ENCODE measurements at places on chromosomes 2 and 18.
A peak's percentile ranks its signal among the peaks of the same experiment; 100 is the strongest.

DNA sequence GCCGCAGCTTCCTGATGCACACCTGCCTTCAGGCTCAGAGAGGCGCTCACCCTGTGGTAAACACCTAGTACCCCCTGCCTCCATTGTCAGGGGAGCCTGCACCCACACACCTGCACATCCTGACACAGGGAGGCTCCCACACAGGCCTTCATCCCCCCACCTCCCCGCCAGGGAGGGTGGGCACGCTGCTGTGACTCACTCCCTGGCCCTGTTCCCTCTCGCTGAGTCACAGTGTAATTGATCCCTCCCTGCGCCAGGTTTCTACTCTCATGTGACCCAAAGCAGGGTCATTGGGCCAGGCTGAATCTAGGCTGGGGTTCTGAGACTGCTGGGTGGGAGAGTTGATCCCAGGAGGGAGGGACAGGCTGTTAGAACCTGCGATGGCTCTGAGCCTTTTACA, 8.5 kb upstream of the CELF4 start:
- no peak for DNase-seq

DNA sequence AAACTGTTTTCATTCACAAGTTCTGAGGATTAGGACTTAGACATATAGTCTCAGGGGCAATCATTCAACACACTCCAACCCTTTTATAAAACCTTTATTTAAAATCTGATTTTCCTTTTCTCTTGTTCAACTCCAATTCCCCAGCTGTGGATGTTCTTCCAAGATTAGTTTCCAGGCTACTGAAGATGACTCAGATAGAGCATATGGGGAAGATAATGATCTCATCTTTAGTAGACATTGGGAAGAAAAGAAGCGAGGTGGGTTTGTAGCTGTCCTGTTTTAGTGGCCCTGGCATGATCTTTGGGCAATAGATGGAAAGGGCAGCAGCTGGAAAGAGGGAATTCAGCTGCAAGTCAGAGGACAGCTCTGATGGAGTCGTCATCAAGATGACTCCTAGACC, 247.7 kb upstream of the CCDC68 start:
- DNase-seq: peak; percentile 31

- no peak for DNase-seq
Observed at GRCh38 chr2:67776276-67776675, 286.5 kb downstream of the C1D start.

DNA sequence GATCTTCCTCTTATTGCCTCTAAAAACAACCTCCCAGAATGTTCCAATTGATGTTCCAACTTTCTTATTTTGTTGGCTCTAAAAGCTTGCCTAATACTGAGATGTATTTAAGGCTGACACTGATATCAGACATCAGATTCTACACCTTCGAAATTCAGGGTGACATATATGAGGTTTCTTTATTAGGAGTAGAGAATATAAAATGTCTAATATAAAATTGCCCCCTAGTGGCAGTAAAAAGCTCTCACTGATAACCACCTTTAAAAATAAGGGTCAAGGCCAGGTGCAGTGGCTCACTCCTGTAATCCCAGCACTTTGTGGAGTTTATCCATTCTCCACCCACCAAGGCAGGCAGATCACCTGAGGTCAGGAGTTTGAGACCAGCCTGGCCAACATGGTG, 789.7 kb upstream of the SLC39A10 start:
- peak; percentile 1 for DNase-seq

DNA sequence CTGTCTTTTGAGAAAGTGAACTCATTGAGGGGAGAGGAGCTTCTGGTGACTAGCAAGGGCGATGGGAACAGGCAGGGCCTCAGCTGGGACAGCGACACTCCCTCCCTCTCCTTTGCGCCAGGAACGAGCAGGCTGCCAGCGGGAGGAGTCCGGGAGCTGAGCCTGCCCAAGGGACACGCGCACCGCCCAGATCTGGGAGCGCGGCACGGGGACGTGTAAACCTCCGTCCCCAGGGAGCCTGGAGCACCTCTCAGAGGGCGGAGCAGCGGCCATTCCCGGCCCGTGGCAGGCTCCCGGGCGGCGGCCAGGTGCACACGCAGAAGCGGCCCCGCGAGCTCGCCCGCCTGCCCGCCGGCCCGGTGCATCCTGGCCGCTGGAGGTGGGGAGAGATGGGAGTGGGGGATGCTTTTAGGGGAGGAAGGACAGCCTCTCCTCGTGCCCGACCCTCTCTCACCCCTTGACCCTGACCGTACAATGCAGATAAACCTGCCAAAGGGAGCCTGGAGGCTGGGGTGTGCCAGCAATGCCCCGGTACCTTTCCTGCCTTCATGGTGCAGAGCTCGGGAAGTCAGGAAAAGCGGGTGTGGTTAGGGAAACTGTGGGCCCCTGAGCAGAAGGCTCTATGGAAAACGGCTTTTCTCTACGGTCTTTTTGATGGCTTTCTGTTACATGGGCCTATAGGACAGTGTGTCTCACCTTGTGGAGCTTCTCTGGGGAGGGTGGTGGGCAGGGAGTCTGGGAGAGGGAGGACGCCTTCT, 2.2 kb downstream of the AQP4 start:
- DNase-seq: no peak

GRCh38 chr2:205782941-205783340, 100.6 kb downstream of the NRP2 start:
- no peak for DNase-seq

GRCh38 chr2:61853086-61853846, 594 bp downstream of the FAM161A start:
- DNase-seq: no peak

DNA sequence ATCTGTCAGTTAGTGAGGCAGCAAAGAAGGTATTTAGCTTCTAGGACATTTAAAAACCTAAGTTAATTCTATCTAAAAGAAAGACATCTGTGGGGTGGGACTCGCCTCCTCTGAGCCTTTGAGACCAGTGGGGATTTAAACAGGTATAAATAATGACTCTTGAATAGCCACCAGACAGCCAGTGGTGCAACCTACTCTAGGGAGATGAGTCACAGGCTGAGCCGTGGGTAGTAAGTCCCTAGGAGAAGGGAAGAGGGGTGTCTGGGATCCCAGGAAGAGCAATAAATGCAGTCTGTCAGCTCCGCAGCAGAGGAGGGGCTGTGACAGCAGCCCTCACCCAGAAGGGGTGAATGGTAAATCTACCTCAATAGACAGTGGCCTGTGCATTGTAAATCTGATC, 43.1 kb upstream of the GALNT3 start:
- peak; percentile 45 for DNase-seq

DNA sequence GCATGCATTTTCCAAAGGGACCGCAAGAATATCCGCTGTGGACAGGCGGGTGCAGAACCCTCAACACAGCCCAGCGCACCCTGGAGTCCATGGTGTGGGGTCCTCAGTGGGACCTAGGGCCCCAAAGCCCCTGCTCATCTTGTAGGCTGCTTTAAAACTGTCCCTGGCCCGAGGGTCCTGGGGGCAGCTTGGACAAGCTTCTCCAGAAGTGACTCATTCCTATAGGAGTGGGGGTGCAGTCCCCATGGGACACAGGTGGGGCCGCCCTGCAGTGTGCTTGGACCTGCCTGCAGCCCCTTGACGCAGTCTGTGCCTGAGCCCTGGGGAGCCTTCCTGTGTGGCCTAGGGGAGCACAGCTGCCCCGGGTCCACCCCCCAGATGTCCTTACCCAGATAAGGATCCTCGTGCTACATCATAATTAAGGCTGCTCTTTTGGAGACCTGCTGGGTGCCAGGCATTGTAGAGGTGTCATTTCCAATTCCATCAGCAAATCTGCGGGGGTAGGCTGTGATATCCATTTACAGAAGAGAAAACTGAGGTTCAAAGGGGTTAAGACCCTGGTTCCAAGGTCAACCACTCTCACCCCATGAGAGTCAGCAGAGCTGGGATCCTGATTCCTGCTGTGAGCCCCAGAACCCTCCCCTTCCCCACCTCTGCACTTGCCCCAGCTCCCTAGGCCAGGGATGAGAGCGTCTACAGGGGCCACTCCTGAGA, 1.7 kb upstream of the HS6ST1 start:
- DNase-seq: no peak

GRCh38 chr2:176744146-176744545, 468.4 kb upstream of the HNRNPA3 start:
- DNase-seq: no peak

GRCh38 chr2:115190459-115190858, 748.0 kb downstream of the DPP10 start:
- DNase-seq: no peak

DNA sequence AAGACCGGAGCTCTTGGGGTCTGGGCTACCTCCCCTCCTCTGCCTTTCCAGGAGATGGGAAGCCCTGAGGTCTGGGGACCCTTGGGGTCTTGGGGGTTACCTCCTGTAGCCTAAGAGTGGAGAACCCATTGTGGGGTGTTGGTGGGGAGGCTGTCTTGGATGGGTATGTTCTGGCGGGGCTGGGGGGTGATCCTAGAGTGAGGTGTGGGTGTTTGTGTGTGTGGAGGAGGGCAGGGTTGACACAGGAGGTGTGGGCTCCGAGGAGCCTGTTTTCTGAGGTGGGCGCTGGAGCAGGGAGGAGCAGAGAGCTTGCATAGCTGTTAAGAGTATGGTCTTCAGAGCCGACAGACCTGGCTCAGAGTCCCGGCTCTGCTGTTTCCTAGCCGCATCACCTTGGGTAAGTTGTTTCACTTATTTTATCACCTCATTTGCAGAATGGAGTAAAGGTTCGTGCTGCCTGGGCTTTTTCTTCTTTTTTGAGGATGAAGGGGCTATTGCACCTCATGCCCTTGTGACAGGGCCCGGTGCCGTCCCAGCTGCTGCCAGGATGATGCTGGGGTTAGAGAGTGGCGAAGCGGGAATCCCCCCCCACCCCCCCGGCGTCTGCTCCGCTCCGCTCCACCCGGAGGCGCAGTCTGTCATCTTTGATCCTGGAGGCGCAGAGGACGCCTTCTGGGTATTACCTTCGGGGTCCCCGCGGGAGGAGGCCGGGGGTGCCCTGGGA, 17.2 kb downstream of the TET3 start:
- DNase-seq: no peak

GRCh38 chr2:238114851-238115660, 14.9 kb downstream of the ESPNL start:
- DNase-seq: no peak

- no peak for DNase-seq
Observed at GRCh38 chr2:134455426-134455825, 201.6 kb downstream of the MGAT5 start.

DNA sequence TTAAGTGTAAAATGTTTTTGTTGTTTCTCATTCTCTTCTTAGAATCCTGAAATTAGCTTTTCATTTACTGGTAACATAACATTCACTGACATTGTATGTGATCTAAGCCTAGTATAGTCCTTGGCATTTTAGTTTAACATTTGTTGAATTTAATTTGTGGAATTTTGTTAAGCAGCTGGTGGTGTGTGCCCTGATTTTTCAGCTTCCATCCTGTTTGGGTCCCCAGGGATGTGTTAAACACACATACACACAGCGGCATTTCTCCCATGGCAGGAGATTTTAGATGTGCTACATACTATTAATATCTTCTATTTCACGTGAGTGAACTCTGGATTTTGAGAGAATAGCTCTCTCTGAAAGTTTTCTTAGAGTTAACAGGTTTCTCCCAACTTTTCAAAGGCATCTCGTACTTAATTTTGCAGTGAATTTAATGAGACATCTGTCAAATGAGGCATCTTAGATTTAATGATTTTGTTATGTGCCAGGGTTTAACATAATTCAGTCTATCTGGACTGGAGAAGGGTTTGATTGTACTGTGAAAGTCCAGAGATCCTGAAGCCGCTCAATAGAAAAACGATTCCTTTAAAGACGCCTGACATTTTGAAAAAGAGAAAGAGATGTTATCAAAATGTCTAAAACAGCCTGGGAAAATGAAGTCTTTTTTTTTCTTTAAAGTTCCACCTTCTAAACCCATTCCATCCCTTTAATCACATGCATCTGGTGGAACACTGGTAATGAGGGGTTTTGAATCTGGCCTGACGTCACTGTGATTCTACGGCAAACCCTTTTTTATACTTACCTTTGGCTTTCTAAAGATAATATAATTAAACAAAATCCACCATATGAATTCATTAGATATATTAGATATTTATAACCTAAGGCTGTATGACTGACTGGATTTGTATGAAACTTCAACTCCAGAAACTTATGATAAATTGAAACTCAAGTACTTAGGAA, 6.8 kb downstream of the PHLPP1 start:
- DNase-seq: no peak

- no peak for DNase-seq
Observed at GRCh38 chr2:6937582-6937981, 20.4 kb downstream of the RNF144A start.

DNA sequence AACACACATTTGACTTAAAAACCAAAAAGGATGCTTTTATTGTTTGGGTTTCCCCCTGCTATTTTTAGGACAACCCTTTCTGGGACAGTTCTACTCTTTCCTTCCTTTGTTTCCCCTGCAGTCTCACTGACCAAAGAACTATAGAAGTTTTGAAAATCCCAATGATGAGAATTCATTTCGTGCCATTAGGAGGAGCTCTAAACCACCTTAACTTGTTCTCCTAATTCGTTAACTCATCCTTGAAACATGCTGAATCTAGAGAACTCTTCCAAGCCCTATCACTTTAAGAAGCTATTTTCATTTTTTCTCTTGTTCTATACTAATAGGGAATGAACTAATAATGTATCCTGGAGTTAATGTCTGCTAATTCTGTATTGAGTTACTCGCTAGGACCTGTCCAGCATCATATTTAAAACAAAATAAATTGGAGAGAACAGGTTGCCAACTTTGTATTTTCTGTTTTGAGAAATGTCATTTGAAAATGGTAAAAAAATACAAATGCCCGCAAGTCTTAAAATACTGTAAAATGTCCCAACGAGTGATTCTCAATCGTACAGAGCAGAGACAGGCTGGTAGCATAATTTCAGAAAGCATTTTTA, 62.9 kb downstream of the AFTPH start:
- peak; percentile 62 for DNase-seq

DNA sequence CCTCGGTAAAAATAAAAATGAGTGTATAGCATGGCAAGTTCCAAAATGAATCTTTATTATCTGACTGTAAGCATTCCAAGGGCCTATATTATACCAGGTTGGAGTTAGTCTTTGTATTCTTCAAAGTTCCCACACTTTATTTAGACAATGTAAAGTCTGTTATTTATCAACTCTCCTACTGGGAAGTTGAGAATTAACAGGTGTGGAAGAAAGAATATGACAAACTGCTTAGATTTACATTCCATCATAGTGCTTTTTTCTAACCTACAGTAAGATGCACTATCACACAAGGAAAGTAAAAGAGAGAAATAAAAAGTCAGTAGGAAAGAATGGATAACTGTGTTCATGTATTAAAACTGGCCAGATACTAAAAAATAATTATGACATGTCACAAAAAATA, 93.3 kb downstream of the SESTD1 start:
- DNase-seq: no peak

DNA sequence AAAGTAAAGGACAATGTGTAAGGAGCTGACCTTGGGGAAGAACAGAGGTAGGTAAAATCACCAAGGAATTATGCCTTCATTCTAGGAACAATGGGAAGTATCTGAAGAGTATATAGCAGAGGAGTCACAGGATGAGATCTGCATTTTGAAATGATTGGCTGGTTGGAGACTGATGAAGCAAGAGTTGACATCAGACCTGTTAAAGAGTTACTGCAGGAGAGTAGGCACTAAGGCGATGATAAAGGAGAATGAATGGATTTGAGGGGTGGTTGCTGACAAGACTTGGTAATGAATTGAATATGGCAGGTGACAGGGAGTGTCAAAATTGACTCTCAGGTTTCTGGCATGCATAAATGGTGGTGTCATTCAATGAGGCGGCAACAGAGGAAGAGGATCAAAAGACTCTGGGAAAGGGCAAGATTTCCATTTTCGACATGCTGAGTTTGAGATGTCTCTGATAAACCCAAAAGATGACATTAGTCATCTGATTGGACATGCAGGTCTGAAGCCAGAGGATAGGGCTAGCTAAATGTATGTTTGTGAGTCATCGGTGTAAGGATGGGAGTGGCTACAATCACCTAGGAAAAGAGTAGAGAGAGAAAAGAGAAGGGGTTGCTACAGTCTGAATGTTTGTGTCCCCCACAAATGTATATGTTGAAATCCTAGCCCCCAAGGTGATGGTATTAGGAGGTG, 236.5 kb downstream of the DYM start:
- no peak for DNase-seq

Measured in fibroblast of skin of right quadriceps (primary cell).